Vagina (tissue), 2 donors: ENCODE measurements at places on chromosomes 1 and 21.

DNA sequence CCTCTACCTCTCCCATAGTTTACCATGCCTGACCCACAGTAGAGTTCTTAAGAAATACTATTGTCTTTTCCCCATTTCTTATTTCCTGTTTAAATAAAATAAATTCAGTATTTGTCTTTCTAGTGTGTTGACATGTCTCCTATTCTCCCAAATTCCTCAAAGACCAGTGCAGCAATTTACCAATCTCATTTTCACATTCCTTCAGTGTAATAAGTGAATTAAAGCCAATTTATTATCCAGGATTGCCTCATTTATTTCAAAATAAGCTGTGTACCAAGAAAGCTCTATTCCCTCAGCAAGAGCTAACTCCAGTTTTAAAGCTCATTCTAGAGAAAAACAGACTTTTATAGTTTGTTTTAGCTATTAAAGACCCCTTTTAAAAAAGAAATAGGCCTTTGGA is 49.9 kb downstream of the DISC1 start:
- DNase-seq = no peak

DNA sequence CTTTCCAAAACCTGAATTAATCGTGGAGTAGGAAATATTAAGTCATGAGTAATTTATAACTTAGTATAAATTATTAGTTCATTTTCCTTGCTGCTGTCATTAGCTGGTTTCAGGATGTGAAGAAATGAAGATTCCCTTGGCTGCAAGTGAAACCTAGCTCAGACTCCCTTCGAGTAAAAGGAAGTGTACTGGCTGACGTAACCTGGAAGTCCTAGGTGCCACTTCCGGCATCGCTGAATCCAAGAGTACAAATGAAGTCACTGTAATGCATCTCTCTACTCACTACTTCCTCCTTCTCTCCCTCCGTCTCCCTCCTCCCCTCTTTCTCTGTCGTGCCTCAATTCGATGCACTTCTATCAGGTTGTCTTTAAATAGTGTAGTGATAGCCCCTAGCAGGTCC is 28.8 kb downstream of the ZP4 start:
- DNase-seq = no peak

DNA sequence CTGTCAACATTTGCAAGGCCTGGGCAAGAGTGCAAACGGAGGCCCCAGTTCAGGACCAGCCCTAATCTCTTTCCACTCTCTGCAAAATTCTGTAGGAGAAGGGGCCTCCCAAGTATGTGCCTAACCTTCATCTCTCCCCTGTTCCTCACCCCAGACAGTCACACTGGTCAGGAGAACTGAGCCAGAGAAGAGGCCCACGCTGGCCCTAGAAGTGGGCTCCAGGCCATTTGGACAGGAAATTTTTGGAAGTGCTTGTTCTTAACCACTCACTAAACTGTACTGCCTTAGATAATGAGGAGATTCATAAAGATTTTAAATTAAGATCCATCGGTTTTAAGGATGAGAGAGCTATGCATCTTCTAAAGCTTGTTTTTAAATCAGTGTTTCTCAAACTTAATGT is 129.7 kb upstream of the ADGRL2 start:
- DNase-seq = no peak

GRCh38 chr1:197663162-197663953 is 111.9 kb downstream of the DENND1B start:
- no peak for DNase-seq

DNA sequence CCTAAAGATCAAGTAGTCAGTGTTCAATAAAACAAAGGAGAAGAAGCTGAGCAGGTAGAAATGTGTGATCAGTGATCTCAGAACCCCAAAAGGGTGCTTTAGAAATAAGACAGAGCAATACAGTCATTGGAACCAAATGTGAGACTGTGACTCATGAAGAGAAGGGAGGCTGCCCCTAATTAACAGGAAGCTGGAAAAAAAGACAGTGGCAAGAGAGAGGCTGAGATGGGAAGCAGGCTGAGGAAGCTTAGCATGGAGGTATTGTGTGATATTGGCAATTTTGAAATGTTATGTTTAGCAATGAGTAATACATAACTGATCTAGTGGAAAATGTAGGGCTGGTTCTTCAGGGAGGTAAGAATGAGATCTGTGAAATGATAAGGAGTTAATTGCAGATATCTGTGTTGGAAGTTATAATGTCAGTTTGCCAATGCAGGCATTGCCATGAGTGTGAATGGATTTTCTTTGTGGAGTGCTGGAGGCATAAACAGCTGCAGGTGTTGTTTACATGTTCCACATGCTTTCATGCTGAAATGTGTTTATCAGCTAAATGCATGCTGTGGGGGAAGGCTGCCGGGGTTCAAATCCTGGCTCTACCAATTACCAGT is 90.6 kb upstream of the CACNA1E start:
- DNase-seq = no peak

GRCh38 chr1:221625026-221625425 is 116.9 kb downstream of the DUSP10 start:
- no peak for DNase-seq

GRCh38 chr1:178927003-178927402 is 56.1 kb upstream of the ANGPTL1 start:
- no peak for DNase-seq

DNA sequence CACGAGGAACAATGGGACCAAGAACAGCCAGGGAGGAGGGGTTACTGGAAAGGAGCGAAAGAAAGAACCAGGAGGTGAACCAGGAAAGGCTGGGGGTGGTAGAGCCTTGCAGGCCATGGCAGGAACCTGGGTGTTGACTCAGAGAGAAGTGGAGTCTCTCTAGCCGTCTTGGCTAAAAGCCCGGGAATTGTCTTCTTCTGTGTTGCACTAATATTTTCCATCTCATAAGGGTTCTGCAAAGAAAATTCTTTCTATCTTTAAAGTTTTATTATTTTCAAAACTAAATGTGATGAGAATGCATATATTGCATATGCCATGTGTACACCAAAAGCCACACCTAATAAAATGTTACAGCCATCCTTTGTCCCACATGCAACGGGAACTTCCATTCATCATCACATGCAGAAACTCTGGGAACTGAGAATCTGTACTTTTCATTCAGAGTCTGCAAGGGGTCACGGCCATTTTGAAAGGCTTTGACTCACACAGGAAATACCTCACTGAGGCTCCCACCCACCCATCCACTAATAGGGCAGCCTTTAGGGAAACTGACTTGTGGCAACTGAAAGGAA is 38.0 kb downstream of the ERG start:
- no peak for DNase-seq

- no peak for DNase-seq
Measured at GRCh38 chr1:11080931-11081330, 18.7 kb downstream of the EXOSC10 start.

- DNase-seq = no peak
Measured at GRCh38 chr1:43321331-43321891, 16.2 kb upstream of the MPL start.

DNA sequence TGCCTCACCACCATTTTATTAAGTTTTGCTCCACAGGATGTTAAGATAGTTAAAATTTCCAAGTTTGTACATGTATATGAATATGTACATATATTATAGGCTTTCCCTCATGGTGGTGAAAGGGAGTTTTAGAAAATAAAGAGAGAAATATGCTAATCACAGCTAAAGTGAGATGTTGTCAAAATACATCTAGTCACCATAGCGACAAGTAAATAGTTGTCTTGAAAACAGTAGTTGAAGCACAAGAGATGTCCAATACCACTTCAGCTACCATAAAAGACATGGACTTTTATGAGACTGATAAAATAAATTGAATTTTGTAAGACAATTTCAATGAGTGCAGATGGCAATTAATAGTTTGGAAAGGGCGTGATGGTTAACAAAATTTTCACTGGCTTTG is 1600.0 kb downstream of the BRINP3 start:
- DNase-seq = no peak

GRCh38 chr1:78331799-78332198 is 159.0 kb upstream of the PTGFR start:
- no peak for DNase-seq

GRCh38 chr1:245380790-245381535 is 226.2 kb downstream of the KIF26B start:
- no peak for DNase-seq

- no peak for DNase-seq
Measured at GRCh38 chr1:58931756-58932155, 147.9 kb upstream of the JUN start.

GRCh38 chr21:41876928-41877652 is 2.1 kb downstream of the PRDM15 start:
- DNase-seq = no peak
